ENCODE measurements at places on chromosomes 7 and 10.
A peak's percentile ranks its signal among the peaks of the same experiment; 100 is the strongest.

- DNase-seq, result peak; percentile 44
Observed at GRCh38 chr7:98387131-98387530, 13.8 kb downstream of the BAIAP2L1 start.

DNA sequence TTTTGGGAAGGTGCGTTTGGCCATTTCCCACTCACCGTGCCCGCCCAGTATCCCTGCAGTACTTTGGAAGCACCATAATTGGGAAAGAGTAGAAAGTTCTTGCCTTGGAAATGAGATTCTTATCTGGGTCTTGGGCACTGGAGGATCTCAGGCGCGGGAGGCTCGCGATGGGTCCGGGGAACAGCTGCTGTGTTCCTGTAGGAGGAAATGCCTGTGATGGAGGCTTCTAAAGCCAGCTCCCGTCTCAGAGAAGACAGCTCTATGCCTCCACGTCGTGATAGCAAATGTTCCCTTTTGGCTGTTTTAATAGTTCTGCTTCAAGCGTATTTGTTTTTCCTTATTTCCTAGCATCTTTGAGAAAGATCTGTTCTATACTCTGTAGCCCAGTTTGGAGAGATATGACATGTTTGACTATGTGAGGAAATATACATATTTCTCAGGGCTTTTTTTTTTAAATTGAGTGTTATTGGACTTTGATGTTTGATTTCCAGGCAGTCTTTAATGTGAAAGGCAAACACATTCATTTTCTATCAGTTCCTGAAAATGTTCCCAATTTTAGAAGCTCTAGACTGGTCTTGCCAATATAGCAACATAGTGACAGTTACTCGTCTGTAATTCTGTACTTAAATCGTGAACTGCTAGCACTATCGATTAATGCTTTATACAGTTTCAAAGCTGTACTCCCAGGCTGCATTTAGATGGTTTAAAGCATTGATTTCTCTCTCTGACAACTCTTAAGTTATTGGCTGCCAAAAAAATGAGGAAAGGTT is 280.8 kb downstream of the DPP6 start:
- no peak for DNase-seq

DNA sequence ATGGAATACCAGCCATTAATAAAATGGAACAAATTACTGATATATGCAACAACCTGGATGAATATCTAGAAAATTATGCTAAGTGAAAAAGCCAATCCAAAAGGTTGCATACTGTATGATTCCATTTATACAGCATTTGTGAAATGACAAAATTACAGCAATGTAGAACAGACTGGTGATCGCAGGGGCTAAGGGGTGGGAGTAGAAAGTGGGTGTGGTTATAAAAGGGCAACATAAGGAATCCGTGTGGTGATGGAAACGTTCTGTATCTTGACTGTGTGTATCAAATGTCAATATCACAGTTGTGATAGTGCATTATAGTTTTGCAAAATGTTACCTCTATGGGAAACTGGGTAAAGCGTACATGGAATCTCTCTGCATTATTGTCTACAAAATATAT is 15.0 kb downstream of the CEP41 start:
- DNase-seq, result no peak

- no peak for DNase-seq
Observed at GRCh38 chr7:136870866-136871487, 2.5 kb downstream of the CHRM2 start.

DNA sequence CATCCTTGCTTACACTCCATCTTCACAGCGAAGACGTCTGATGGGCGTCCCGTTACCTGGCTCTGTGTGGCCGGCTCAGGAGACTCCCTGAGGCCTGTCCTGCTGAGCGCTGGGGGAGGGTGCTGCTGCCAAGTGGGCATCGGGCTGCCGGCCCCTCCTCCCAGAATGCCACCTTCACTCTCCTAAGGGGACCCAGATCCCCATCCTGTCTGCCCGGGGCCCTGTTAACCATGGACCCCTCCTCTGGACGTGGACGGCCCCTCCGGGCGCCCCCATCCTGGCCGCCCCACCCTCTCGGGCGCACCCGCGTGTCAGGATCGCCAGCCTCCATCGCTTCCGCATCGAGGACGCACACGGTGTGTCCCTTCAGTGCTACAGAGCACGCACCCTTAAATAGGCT is 7.3 kb upstream of the FOXL3 start:
- DNase-seq, result no peak

- DNase-seq, result no peak
Observed at GRCh38 chr7:142587578-142588191, 161.6 kb upstream of the PRSS1 start.

DNA sequence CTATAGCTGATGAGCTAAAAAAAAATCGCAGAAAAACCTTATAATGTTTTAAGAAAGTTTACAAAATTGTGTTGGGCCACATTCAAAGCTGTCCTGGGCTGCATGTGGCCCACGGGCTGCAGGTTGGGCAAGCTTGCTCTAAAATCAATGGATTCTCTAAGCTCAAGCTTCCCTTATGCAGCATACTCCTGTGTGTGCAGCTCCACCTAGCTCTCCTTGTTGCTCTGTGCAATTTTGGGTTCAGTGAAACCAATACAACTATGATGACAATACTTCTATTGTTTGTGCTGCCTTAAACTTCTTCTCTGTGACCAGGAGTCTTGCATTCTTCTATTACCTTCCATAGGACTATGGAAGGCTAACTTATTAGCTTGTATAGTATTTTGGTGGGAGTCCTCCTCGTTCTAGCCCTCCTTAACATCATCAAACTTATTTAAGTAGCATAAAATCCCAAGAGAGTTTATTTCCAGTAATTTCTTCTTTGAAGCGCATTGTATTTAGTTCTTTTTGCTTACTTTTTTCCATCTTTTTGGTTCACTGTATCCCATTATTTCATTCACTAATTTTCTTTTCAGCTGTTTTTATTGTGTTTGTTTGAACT is 170.9 kb upstream of the SMIM30 start:
- DNase-seq, result peak; percentile 16

GRCh38 chr10:5555881-5556280 is 31.1 kb downstream of the CALML3 start:
- no peak for DNase-seq

- no peak for DNase-seq
Observed at GRCh38 chr7:9960460-9960859, 1013.2 kb upstream of the PHF14 start.

DNA sequence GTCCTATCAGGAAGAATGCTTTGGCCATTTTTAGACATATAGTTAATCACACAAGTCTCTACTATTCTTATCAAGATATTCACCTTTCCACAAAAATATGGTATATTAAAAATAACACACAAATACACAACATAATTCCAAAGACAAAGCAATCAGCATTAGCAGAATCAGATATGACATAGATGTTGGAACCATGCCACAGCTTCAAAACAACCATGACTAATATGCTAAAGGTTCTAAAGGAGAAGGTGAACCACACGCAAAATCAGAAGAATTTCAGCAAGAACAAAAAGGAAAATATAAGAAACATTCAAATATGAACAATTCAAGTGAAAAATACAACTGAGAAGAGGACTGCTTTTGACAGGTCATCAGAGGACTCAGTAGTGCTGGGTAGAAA is 670.2 kb upstream of the SORCS1 start:
- no peak for DNase-seq

GRCh38 chr7:19107356-19108146 is 9.9 kb downstream of the TWIST1 start:
- DNase-seq, result no peak

GRCh38 chr7:81025360-81025759 is 106.5 kb upstream of the SEMA3C start:
- DNase-seq, result no peak

DNA sequence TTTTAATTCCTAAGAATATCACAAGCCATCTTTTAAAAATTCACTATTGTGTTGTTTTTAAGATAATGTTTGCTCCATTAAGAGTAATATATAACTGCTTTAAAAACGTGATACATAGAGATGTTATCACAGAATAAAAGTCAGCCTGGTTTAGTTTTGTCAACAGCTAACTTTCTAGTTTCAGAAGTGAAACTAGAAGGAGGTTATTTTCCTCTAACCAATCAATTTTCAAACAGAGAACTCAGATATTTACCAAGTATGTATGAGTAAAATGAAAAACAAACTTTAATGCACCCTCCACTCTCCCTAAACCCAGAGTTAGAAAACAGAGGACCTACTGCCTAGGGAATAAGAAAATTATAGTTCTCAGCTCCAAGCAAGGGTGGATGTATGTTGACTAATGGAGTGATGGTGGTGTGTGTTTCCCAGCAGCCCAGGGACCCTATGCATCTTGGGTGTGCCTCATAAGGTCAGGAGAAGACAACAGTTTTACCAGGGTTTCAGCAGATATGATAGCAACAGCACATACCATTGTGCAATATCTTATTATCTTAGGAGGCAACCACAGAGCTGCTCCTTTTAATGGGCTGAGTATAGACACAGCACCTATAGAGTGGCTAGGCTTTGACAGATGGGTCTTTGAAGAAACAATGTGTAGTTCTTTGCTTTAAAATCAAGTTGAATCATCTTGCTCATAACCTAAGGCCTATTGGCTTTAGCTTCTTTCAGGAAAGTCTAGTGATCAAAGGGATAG is 58.4 kb downstream of the PTPRZ1 start:
- no peak for DNase-seq

- no peak for DNase-seq
Observed at GRCh38 chr7:16846601-16847165, 35.1 kb downstream of the AGR3 start.

- no peak for DNase-seq
Observed at GRCh38 chr7:125465527-125465926, 535.9 kb upstream of the POT1 start.

DNA sequence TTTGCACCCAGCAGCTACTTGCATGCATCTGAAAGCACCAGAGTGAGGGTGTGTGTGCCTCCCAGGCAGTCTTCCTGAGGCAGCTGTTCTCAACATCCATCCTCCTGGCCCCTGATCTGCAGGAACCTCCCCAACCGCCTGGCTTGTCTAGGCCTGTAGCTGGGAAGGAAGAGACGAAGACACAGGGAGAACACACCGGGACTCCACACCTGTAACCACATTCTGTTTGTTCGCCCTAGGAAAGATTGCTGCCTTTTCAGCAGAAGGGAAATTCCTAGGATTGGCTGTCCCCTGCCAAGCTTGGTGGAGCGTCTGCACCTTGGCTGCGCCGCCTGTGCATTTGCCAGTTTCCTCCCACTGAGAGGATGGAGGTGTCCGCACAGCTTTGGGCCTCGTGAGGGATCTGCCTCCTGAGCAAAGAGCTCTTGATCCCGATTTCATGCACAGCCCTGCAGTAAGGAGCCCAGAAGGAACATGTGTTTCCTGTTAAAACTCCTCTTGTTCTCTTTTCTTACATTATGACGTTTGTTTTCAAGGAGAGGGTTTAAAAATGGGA is 154.6 kb downstream of the TPST1 start:
- DNase-seq, result no peak

GRCh38 chr7:74083117-74083876 is at the start of gene LIMK1:
TSS of gene LIMK1 (plus strand) at chr7:74083804. CDS start at chr7:74083991, 187 bp downstream.
- no peak for DNase-seq

GRCh38 chr10:49200854-49201253 is 12.7 kb upstream of the TMEM273 start:
- no peak for DNase-seq

DNA sequence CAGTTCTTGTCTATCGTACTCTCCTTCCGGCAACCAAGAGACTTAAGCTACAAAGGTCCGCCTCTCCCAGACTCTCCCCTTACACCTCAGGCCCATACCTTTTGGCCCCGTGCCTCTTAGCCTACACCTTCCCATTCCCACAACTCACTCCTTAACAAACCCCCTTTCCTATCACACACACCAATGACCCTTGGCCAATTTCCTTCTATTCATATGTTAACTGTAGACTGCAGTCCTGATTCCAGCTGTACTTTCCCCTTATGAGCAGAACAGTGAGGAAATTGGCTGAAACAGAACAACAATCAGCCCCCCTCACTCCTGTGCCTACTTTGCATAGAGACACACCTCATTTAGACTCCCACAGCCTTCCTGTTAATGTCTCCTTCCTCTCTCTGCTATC is 1.4 kb upstream of the TMEM139 start:
- DNase-seq, result no peak

DNA sequence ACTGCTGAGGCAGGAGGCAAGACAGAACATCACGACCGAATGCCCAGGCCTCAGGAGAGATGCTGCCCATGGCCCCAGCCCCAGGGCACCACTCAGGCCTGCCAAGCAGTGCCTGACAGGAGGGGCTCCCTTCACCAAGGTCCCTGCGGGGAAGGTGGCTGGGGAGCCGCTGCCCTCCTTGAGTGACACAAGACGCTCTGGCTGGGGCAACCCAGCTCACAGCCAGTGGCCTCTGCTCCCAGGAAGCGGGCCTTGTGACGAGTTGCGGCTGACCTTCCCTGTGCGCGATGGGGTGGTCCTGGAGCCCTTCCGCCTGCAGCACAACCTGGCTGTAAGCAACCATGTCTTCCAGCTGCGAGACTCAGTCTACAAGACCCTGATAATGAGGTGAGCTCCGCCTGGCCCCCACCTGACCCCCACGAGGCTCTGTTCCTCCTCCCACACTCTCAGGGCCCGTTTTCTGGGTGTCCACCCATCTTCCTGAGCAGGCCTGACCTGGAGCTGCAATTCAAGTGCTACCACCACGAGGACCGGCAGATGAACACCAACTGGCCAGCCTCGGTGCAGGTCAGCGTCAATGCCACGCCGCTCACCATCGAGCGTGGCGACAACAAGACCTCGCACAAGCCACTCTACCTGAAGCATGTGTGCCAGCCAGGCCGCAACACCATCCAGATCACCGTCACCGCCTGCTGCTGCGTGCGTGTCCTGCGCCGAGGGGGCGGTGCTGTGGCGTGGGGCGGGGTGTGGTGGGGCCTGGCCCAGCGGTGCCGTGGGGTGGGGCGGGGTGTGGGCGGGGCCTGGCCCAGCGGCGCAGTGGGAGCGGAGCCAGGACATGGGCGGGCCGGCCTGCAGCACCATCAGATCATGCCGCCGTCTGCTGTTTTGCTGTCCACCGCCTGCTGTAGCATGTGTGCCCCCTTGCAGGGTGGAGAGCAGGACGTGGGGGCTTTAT is 12.8 kb downstream of the ZMIZ2 start:
- no peak for DNase-seq

- DNase-seq, result no peak
Observed at GRCh38 chr7:5590596-5591277, 167.1 kb upstream of the TNRC18 start.

- DNase-seq, result no peak
Observed at GRCh38 chr10:68423522-68423921, 16.4 kb upstream of the RUFY2 start.

DNA sequence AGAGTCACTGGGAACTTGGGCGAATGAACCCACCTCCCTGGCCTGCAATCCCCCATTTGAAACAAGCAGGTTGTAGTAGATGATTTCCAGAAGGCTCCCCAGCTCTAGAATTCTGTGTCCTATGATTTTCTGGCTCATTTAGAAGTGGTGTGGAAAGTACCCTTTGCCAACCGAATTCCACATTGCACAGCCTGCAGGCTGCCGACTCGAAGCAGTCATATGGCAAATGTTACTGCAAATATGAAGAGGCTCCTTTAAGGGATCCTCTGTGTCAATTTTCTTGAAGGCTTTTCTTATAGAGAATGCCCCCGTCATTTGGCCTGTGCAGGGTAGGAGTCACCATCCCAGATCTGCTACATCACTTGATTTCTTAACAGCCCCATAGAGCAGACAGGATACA is 5.6 kb downstream of the PODXL start:
- no peak for DNase-seq
